ENCODE measurements at places on chromosomes 11 and 22.

DNA sequence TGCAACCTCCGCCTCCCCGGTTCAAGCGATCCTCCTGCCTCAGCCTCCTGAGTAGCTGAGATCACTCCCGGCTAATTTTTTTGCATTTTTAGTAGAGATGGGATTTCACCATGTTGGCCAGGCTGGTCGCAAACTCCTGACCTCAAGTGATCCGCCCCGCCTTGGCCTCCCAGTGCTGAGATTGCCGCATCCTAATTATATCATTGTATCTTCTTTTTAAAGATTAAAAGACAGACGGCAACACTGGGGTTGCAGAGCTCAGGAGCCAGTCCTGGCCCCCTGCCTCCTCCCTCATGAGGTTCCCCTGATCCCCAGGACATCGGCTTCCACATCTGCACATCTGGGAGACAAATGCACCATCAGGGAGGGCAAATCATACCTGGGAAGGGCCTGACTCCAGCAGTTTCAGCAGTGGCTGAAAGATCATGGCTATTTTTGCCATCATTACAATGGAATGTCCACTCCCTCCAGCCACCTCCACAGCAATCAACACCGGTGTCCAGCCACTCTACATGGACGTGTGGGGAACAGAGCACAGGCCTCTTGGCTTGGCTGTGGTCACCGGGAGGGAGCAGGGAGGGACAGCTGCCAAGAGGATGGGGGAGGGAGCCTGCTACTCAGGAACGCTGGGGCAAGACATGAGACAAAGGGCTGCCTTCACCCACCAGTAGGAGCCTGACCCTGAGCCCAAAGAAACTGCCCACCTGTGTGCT lies 9.2 kb upstream of the CELSR1 start:
- no peak overlapping the region for H3K4me3 ChIP-seq
- no peaks in the 10 kb centered on the region for H3K36me3 ChIP-seq
- H3K4me1 ChIP-seq: peaks cover 4% of the 10 kb centered on the region
- DNase-seq: no peak
- no peak overlapping the region for H3K27ac ChIP-seq
- peaks cover 56% of the 10 kb centered on the region for H3K27me3 ChIP-seq

DNA sequence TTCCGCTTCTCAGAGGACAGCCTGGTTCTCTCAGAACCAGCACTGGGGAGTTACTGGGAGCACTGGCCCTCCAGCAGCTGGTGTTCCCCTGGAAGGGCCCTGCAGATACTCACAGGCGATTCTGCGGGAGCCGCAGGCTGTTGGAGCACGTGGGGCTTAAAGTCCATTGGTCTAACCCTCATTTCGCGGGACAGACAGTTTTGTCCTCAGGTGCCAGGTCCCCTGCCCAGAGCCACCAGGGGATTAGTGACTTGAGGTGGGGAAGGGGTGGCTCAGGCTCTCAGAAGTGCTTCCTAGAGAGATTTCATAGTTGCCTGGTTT lies 53.9 kb downstream of the CACNA1I start:
- peaks cover 7% of the 10 kb centered on the region for H3K4me1 ChIP-seq
- H3K4me3 ChIP-seq: no peak overlapping the region
- H3K27ac ChIP-seq: no peak overlapping the region
- peaks cover 75% of the 10 kb centered on the region for H3K27me3 ChIP-seq
- H3K36me3 ChIP-seq: no peaks in the 10 kb centered on the region
- no peak for DNase-seq

- no peaks in the 10 kb centered on the region for H3K27me3 ChIP-seq
- H3K4me1 ChIP-seq: no peaks in the 10 kb centered on the region
- no peak overlapping the region for H3K27ac ChIP-seq
- H3K4me3 ChIP-seq: no peak overlapping the region
- H3K36me3 ChIP-seq: no peaks in the 10 kb centered on the region
Measured at GRCh38 chr22:38564669-38565068, 5.3 kb downstream of the DMC1 start.

DNA sequence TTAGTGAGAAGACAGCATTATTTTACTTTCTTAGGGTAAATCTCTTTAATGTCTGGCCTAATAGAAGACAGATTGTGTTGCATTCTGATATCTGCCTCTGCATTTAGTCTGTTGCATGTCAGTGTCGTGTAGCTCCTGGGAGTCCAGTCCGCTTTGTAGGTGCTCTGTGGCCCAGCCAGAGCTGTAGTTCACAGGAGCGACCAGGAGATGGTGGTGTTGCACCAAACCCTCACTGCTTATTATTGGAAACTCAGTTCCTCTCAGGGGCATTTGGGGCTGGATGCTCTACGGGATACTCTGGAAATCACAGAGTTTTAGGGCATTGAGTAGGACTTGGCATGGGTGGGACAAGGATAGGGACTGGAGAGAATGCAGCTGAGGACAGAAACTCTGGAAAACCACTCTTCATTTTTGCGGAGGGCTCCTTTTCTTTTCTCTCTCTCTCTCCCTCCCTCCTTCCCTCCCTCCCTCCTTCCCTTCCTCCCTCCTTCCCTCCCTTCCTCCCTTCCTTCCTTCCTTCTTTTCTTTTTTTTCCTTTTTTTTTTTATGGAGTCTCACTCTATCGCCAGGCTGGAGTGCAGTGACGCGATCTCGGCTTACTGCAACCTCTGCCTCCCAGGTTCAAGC lies 21.7 kb downstream of the MIAT start:
- H3K4me3 ChIP-seq: no peak overlapping the region
- peaks cover 39% of the 10 kb centered on the region for H3K36me3 ChIP-seq
- H3K27ac ChIP-seq: no peak overlapping the region
- peaks cover 55% of the 10 kb centered on the region for H3K4me1 ChIP-seq
- peak; percentile 68 for DNase-seq

DNA sequence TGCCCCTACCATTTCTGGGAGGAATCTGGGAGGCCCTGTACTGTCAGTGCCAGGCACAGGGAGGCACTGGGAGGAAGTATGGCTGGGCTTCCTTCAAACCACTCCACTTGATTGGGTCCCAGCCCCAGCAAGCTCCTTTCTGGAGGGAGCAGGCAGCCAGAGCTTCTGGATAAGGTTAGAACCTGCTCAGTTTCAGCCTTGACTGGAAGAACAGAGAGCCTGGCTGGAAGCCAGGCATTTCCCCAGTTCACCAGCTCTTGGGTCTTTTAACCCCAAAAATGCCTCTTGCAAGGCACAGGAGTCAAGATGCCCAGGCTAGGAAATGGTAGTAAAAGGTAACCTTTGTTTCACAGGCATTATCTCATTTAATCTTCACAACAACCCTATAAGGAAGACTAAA lies 9.0 kb upstream of the KCTD14 start:
- no peak overlapping the region for H3K27ac ChIP-seq
- DNase-seq: no peak
- no peak overlapping the region for H3K4me3 ChIP-seq
- no peaks in the 10 kb centered on the region for H3K36me3 ChIP-seq
- H3K4me1 ChIP-seq: no peaks in the 10 kb centered on the region

DNA sequence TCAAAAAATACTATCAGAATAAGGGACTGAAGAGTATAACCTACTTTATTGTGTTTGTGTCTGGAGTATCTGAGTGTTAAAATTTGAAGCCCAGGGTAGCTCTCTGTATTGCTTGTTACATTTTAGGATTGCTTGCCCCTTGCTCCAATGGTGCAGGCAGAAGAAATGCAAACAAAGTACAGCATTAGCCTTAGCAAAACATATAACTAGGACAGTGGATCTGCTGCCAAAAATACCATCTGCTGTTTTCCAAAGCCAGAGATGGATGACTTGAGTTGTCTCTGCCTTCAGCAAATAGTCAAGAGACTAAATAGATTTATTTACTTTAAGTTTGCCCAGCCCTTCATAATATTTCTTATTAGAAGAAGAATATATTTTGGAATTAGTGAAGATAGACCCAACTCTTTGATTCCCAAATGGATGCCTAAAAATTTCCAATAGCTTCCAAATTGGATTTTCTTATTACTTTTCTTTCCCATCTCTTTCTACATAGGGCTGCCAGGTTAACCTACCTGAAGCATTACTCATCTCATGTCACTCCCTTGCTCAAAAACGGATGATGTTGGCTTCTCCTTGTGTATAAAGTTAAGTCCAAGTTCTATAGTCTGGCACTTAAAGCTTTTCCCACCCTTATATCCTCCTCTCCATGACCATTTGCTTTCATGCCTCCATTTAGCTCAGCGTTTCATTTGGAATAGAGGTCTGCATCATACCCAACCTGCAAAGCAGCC lies 66.3 kb downstream of the LDLRAD3 start:
- DNase-seq: no peak
- no peak overlapping the region for H3K27ac ChIP-seq
- no peaks in the 10 kb centered on the region for H3K4me1 ChIP-seq
- H3K27me3 ChIP-seq: no peaks in the 10 kb centered on the region
- H3K36me3 ChIP-seq: no peaks in the 10 kb centered on the region

All from T-cell (primary cell).